ENCODE measurements at places on chromosomes 3 and 15. TPM values are rescaled to one million over a fixed set of nuclear protein-coding genes. Genes with fewer than 3 reads are reported as not detected.

ACAA1 gene
- 20.0 TPM for total RNA-seq

RAMAC gene
- total RNA-seq = 26.4 TPM

CKMT1B gene
- not detected for total RNA-seq

STAC gene
- 6.5 TPM for total RNA-seq

GRCh38 chr3:40718681-40719080 is 193.9 kb downstream of the ZNF621 start:
- H3K27ac ChIP-seq = no peak overlapping the region
- no peak overlapping the region for H3K4me3 ChIP-seq
- no peaks in the 10 kb centered on the region for H3K27me3 ChIP-seq
- H3K4me1 ChIP-seq = no peaks in the 10 kb centered on the region
- DNase-seq = no peak
- no peaks in the 10 kb centered on the region for H3K36me3 ChIP-seq

GRCh38 chr3:17544632-17545031 is 197.8 kb downstream of the TBC1D5 start:
- no peaks in the 10 kb centered on the region for H3K27me3 ChIP-seq
- H3K4me3 ChIP-seq = no peak overlapping the region

DNA sequence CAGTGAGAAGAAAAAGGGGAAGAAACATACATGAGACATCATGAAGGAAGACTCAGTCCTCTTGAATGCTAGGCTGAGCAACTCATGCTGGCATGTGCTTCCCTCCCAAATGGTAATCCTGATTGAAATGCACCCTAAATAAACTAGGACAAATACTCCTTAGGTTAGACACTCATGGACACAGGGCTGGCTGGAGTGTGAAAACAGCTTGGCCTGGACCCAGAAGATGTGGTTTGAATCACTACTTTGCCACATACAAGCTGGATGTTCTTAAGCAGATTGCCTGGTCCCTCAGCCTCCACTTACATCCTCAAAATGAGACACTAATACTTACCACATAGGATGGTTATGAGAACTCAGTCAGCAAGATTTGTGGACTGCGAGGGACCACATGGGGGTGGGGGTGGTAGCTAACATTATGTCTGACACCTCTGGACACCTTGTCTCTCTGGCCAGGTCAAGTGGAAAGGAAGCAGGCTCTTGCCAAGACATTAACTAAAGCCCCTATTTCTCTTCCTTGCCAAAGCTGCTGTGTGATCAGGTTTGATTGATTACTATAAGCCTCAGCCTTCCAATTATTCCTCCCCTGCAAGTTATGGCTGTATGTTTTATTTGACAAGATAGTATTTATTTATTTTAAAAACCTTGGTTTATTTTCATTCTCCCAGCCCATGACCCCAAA is 138.9 kb upstream of the SLC7A14 start:
- peak overlapping the region; percentile 96 for H3K27ac ChIP-seq
- peaks cover 48% of the 10 kb centered on the region for H3K4me1 ChIP-seq
- H3K27me3 ChIP-seq = no peaks in the 10 kb centered on the region
- peak; percentile 80 for DNase-seq

DNA sequence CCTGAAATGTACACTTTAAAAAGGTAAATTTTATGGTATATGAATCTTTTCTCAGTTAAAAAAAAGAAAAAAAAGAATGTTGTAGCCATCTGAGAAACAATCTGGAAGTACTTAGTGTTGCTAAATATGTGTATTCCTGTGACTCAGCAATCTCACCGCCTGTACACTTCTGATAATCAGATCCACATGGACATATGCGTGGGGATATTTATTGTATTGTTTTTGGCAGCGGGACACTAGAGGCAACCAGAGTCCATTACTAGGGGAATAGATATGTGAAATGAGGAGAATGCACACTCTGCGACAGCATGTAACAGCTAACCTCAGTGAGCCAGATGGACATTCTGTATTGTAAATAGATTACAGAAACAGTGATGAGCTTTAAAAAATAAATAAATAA is 65.4 kb downstream of the AQP9 start:
- H3K4me1 ChIP-seq = peaks cover 23% of the 10 kb centered on the region
- H3K36me3 ChIP-seq = no peaks in the 10 kb centered on the region
- H3K27me3 ChIP-seq = no peaks in the 10 kb centered on the region
- no peak overlapping the region for H3K4me3 ChIP-seq
- peak; percentile 74 for DNase-seq

GRCh38 chr3:123562547-123562946 is 22.3 kb downstream of the HACD2 start:
- H3K27me3 ChIP-seq = no peaks in the 10 kb centered on the region
- no peaks in the 10 kb centered on the region for H3K4me1 ChIP-seq
- DNase-seq = no peak
- H3K27ac ChIP-seq = no peak overlapping the region
- no peak overlapping the region for H3K4me3 ChIP-seq

- H3K4me1 ChIP-seq = peaks cover 5% of the 10 kb centered on the region
- H3K27me3 ChIP-seq = peaks cover 27% of the 10 kb centered on the region
- H3K4me3 ChIP-seq = no peak overlapping the region
Measured at GRCh38 chr15:70447521-70447920, 315.8 kb downstream of the UACA start.

DNA sequence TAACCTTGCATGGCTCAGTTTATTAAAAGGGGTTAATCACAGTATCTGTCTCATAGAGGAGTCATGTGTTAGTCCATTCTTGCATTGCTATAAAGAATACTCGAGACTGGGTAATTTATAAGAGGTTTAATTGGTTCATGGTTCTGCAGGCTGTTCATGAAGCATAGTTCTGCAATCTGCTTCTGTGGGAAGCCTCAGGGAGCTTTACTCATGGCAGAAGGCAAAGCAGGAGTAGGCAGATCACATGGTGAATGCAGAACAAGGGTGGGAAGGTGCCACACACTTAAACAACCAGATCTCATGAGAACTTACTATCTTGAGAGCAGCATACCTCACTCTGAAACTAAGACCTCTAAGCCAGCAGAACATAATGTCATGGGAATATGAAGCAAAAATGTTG is 42.2 kb upstream of the PTX3 start:
- no peak overlapping the region for H3K4me3 ChIP-seq
- H3K4me1 ChIP-seq = peaks cover 6% of the 10 kb centered on the region
- no peaks in the 10 kb centered on the region for H3K27me3 ChIP-seq
- DNase-seq = no peak

- no peaks in the 10 kb centered on the region for H3K36me3 ChIP-seq
- no peaks in the 10 kb centered on the region for H3K4me1 ChIP-seq
- H3K27me3 ChIP-seq = no peaks in the 10 kb centered on the region
- no peak overlapping the region for H3K4me3 ChIP-seq
- no peak overlapping the region for H3K27ac ChIP-seq
- DNase-seq = no peak
Measured at GRCh38 chr3:106438887-106439286, 570.1 kb upstream of the CBLB start.

- no peaks in the 10 kb centered on the region for H3K36me3 ChIP-seq
- H3K4me1 ChIP-seq = peaks cover 8% of the 10 kb centered on the region
- DNase-seq = peak; percentile 72
- H3K4me3 ChIP-seq = no peak overlapping the region
- H3K27ac ChIP-seq = no peak overlapping the region
Measured at GRCh38 chr3:138256022-138256421, 68.9 kb downstream of the ARMC8 start.

- H3K36me3 ChIP-seq = no peaks in the 10 kb centered on the region
- H3K4me1 ChIP-seq = no peaks in the 10 kb centered on the region
- no peak overlapping the region for H3K4me3 ChIP-seq
- no peak for DNase-seq
- H3K27ac ChIP-seq = no peak overlapping the region
- H3K27me3 ChIP-seq = peaks cover 5% of the 10 kb centered on the region
Measured at GRCh38 chr15:36517758-36518157, 61.7 kb upstream of the CDIN1 start.

GRCh38 chr3:12158387-12159226 is at the start of gene TIMP4:
TSS of gene TIMP4 (minus strand) at chr3:12158912. CDS start at chr3:12158840, 72 bp downstream.
- no peaks in the 10 kb centered on the region for H3K27me3 ChIP-seq
- H3K4me1 ChIP-seq = peaks cover 16% of the 10 kb centered on the region
- no peaks in the 10 kb centered on the region for H3K36me3 ChIP-seq
- H3K27ac ChIP-seq = no peak within 1 kb of the TSS

DNA sequence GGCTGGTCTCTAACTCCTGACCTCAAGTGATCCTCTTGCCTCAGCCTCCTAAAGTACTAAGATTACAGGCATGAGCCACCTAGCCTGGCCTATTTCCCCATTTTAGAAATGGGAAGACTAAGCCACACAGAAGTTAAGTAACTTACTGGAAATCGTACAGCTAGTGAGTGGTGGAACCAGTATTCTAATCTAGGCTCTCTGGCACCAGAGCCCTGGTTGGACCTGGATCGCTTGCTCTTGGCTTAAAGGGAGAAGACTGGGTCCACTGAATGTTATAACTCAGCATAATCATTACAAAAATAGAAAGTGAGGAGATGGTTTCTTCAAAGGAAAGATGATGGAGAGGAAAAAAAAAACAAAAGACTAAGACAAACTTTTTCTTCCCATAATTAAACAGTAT is 37.4 kb upstream of the CNTN3 start:
- H3K4me3 ChIP-seq = no peak overlapping the region
- H3K27me3 ChIP-seq = no peaks in the 10 kb centered on the region
- no peak overlapping the region for H3K27ac ChIP-seq
- H3K4me1 ChIP-seq = no peaks in the 10 kb centered on the region

DNA sequence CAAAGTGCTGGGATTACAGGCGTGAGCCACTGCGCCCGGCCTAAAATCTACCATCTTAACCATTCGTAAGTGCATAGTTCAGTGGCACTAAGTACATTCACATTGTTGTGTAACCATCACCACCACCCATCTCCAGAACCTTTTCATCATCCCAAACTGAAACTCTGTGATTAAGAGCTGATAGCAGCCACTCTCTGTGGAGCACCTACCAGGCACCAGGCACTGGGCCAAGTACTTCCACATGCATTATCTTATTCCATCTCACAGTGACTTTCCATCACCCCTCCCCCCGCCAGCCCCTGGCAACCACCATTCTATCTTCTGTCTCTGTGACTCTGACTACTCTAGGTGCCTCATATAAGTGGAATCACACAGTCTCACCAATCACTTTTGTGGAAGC is 2.3 kb upstream of the INSYN1 start:
- no peak for DNase-seq
- H3K27me3 ChIP-seq = peaks cover 59% of the 10 kb centered on the region
- no peaks in the 10 kb centered on the region for H3K4me1 ChIP-seq
- no peak overlapping the region for H3K27ac ChIP-seq

DNA sequence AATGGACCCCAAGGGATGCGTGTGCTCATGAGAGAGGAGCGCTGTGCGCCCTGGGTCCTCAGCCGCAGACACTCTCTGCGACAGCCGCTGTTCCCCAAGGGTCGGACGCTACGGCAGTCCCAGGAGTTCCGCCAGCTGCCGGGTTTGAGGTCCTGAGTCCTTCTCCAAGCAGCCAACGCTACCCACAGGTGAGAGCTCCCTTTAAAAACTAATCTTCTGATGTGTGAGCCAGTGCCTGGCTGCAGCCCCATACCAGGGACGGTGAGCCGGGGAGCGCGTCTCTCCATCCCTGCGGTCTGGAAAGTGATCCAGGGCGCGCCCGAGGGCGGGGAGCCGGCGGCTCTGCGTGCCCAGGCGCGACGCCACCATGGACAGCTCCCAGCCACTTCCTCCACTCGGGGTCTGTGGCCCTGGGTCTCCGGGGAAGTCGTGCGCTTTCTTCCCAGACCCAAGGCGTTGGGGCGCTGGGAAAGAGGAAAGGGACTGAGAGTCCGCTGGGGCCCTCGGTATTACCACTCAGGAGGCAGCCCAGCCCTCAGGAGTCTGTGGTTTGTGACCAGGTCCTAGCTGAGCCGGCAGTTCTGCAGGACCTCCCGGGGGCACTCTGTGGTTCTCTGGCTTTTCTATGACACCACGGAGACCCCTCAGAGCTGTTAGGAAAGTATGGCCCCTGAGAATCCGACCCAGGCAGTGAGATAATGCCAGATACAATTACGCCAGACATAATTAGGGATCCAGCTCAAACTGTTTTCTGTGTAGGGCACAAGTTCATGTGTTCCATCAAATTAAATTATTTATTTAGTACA is 1.4 kb downstream of the CEMIP start:
- peaks cover 56% of the 10 kb centered on the region for H3K4me1 ChIP-seq
- H3K27ac ChIP-seq = peak overlapping the region; percentile 33
- H3K27me3 ChIP-seq = no peaks in the 10 kb centered on the region
- DNase-seq = peak; percentile 74

Measured in osteoblast (primary cell).